ENCODE measurements at places on chromosomes 2 and 18. TPM values are rescaled to one million over a fixed set of nuclear protein-coding genes. Genes with fewer than 3 reads are reported as not detected.

- no peak overlapping the region for H3K4me3 ChIP-seq
- H3K36me3 ChIP-seq = peaks cover 10% of the 10 kb centered on the region
- no peaks in the 10 kb centered on the region for H3K27me3 ChIP-seq
- peaks cover 14% of the 10 kb centered on the region for H3K4me1 ChIP-seq
These were observed 28.0 kb downstream of the PNO1 start for GRCh38 chr2:68185541-68186164.

The IL1A gene
- total RNA-seq = 3.1 TPM

DNA sequence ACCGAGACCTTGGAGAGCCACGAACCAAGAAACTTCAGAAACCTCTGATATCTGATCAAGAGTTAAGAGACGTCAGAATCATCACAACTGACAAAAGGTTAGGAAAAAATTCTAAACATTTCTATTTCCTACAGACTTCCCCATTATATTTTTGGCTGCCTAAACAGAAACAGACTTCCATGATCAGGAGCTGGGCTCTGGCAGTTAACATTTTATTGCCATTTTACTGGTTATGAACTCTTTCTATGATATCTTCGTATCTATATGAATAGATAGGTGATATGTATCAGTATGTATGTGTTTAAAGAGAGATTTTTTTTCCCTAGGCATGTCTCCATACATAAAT, 31.1 kb upstream of the PPP1R1C start:
- no peak overlapping the region for H3K4me3 ChIP-seq
- no peak for DNase-seq
- no peak overlapping the region for H3K27ac ChIP-seq
- no peaks in the 10 kb centered on the region for H3K27me3 ChIP-seq

DNA sequence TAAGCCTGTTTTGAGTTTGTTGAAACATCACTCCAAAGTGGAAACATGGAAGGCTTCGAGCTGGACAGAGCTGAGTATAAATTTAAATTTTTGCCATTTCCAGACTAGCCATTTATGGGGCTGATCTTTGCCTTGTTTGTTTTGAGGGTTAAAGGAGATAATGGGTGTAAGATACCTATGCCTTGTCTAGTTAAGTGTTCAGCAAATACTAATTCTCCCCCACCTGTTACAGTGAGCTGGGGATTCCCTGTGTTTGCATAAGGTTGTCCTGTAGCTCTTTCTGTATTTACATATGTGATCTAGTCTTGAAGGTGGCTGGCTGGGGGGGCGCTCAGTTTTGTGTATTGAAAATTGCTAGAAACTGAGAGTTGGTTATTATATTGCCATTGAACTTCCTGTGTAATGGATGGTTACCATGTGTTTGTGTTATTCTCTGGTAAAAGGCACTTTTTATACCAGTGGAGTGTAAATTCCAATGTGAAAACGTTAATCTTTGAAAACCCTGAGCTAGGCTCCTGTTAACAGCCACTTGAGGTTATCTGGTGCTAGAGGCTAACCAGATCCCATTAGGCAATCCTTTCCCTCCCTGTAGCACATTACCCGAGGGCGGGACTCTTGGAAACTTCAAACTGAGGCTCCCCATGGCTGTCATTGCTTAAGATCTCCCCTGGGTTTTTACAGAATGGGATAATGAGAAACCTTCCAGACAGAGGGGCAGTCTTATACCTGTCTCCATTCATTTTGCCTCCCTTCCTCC, 26.7 kb downstream of the TANC1 start:
- H3K27me3 ChIP-seq = no peaks in the 10 kb centered on the region
- H3K4me3 ChIP-seq = no peak overlapping the region
- no peaks in the 10 kb centered on the region for H3K4me1 ChIP-seq

DNA sequence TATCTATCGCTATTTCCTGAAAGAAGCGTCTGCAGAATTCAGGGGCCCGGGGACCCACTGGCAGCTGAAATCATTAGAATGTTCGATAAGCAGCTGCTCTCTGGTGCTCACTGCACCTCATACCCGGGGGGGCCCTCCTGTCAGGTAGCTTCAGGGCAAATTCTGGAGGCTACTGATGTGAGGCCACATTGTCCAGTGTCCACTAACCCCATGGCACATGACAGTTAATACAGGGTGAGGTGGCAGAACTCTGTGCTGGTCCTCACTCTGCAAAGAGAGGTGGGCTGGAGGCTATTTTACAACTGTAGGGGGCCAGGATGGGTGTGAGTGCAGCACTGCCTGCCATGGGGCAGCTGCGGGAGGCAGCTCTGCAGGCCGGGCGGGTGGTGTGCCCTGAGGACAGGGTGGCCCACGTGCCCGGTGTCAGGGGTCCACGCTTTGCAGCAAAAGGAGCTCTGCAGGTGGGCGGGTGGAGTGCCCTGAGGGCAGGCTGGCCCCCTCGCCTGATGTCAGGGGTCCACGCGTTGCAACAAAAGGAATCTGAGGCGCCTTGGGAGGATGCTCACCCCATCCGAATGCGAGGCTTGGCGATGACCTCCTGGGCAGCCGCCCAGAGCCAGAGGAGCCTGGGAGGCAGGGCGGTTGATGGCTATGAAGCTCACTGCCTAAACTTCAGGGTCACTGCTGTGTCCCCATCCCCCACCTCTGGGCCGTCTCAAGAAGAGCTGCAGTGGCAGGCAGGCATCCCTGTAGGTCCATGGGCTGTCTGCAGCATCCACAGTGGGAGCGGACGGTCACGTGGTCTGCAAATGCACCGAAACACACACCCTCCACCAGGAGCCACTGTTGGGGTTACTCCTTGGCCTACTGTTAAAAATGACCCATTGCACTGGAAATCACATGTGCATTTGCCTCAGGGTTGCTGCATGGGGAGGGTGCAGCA, 207.0 kb upstream of the SALL3 start:
- H3K27me3 ChIP-seq = no peaks in the 10 kb centered on the region
- H3K4me3 ChIP-seq = no peak overlapping the region
- no peak overlapping the region for H3K27ac ChIP-seq
- no peaks in the 10 kb centered on the region for H3K4me1 ChIP-seq
- no peaks in the 10 kb centered on the region for H3K36me3 ChIP-seq

DNA sequence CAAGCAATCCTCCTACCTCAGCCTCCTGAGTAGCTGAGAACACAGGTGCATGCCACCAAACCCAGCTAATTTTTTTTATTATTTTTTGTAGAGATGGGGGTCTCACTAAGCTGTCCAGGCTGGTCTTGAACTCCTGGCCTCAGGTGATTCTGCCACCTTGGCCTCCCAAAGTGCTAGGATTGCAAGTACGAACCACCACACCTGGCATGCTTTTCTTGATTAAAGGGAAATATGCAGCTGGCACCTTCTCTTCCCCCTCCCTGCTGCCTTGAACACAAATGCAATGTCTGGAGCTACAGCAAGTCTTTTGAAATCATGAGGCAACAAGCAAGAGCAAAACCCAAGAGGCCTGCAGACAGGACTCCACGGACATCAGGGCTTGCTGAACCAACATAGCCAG, 26.8 kb upstream of the BIN1 start:
- H3K36me3 ChIP-seq = no peaks in the 10 kb centered on the region
- no peak for DNase-seq
- no peaks in the 10 kb centered on the region for H3K4me1 ChIP-seq
- H3K27me3 ChIP-seq = no peaks in the 10 kb centered on the region
- no peak overlapping the region for H3K27ac ChIP-seq
